Kidney (tissue), 22 donors: ENCODE measurements at places on chromosomes 4 and X.
A peak's percentile ranks its signal among the peaks of the same experiment; 100 is the strongest.

- no peak for DNase-seq
- H3K36me3 ChIP-seq: peaks cover 4% of the 10 kb centered on the region
- H3K27ac ChIP-seq: no peak overlapping the region
- no peak overlapping the region for H3K4me3 ChIP-seq
- no peaks in the 10 kb centered on the region for H3K4me1 ChIP-seq
Measured at GRCh38 chr4:185307136-185307950, 88.4 kb downstream of the LRP2BP start.

GRCh38 chr4:6227412-6228157, 27.2 kb upstream of the JAKMIP1 start:
- H3K4me3 ChIP-seq: no peak overlapping the region
- no peak for DNase-seq
- peaks cover 4% of the 10 kb centered on the region for H3K27me3 ChIP-seq
- no peak overlapping the region for H3K27ac ChIP-seq
- H3K36me3 ChIP-seq: no peaks in the 10 kb centered on the region

DNA sequence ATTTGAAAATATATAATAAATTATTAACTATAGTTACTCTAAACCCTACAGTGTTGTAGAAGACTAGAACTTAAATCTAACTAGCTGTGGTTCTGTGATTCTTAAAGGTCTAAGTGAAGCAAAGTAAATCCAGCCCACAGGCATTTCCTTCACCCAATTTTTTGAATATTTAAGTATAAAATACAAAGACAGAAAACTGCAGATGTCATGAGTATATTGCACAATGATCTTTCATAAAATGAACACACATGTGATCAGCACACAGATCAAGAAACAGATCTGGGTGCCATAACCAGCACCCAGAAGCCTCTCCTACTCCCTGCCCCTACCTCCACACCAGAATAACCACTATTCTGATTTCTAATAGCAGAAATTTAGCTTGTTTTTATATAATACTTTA, 82.9 kb downstream of the CAMK2D start:
- H3K4me3 ChIP-seq: no peak overlapping the region
- no peak for DNase-seq
- H3K36me3 ChIP-seq: no peaks in the 10 kb centered on the region
- H3K27ac ChIP-seq: no peak overlapping the region

GRCh38 chrX:39953879-39954278, 143.9 kb downstream of the BCOR start:
- no peak overlapping the region for H3K4me3 ChIP-seq
- no peaks in the 10 kb centered on the region for H3K36me3 ChIP-seq
- H3K27ac ChIP-seq: no peak overlapping the region
- DNase-seq: peak; percentile 90
- no peaks in the 10 kb centered on the region for H3K27me3 ChIP-seq
- no peaks in the 10 kb centered on the region for H3K4me1 ChIP-seq
